Erythroblast (primary cell): ENCODE measurements at places on chromosomes 7 and 10.

DNA sequence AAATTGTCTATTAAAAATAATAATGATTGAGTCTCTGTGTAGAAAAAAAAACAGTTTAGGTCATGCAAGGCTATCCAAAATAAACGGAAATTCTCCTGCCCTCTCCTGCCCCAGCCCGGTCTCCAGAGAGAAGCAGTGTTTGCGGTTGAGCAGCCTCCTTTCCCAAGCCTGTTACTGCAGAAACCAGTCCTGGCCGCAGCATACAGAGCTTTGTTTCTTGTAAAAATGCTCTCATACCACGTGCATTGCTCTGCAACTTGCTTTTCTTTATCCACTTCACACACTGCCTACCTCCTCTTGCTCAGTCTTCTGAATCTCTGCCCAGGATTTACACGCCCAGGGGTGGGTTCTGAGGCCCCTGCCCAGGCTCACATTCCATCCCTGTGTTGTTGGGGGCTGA lies 34.4 kb upstream of the CUL1 start:
- DNase-seq, result no peak

DNA sequence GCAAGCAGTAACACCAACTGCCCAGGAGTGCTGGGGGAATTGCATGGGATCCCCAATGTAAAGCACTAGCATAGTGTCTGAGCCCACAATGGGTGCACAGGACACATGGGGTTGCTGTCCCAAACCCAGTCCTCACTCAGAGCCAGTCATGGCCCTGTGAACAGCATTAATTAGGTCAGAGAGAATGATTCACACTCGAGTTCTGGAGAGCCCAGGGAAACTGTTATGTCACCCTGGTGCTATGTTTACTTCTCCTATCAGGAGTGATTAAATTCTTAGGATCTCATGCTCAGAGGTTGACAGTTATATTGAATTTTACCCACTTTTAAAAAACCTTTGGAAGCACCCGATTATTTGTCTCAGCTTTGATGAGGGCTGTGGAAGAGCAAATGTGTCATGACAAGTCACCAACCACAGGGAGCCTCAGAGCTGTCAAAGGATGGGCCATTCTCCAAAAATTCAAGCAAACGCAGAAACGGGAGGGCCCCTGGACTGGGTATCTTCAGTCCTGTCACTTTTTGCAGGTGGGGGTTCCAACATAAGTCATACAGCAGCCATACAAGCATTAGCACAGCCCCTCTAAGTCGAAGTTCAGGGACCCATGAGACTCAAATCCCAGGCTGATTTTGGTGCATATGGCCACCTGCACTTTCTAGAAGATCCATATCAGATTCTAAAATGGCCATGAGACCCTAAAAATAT lies 1.3 kb upstream of the RASSF4 start:
- no peak for DNase-seq

DNA sequence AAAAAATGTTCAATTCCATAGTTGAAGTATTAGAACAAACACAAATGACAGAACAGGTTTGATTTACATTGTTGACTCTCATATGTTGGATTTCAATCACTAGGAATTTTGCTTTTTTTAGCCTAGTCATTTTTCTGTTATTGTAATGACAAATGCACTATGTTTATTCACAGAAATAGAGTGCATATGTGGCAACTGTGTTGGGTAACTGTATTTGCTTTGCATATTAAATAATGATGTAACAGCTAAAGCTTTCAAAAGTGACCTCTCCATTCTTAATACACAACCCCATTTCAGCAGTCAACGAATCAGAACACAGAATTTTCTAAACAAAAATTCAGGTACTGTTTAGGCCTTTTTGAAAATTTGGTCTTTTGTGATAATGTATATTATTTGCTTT lies 54.0 kb upstream of the SLC26A5 start:
- DNase-seq, result no peak

- DNase-seq, result peak; percentile 50
Measured at GRCh38 chr7:98879198-98879978, 1.1 kb downstream of the TRRAP start.

- DNase-seq, result no peak
Measured at GRCh38 chr10:5640036-5640435, 26.4 kb downstream of the ASB13 start.

GRCh38 chr7:99308461-99309074 lies 17.1 kb upstream of the ARPC1A start:
- DNase-seq, result no peak

DNA sequence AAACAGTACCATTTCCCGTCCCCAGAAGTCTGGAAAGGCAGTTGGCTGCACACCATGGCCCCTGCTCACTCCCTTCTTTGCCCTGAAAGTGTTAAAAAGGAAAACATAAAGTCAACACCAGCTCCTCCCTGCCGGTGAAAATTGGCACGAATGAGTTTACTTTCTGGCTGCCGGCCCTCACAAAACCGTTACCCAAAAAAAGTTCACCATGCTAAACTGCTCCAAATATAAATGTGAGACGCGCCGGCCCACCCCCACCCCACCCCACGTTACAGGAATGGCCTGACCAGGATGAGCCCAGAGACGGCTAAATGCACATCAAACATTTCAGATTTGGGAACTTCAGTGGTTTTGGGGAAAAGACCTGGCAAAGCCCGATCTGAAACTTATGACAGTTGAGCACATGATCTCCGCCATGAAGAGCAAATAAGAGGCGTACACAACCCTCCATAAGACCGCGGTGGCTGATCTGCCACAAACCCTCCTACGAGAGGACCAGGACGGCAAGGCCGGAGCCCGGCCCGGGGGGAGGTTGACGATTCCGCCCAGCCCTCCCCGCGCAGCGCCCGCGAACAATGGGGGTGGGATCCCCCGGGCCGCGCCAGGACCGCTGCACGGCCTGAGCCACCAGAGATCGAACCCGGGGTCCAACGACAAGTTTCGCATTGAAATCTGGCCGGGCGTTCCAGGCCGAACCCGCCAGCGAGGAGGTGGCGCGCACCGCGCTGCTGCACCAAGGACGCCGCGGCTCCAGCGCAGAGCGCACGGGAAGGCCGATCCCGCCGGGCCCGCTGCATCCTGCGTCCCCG lies 952 bp downstream of the DIP2C start:
- DNase-seq, result no peak

DNA sequence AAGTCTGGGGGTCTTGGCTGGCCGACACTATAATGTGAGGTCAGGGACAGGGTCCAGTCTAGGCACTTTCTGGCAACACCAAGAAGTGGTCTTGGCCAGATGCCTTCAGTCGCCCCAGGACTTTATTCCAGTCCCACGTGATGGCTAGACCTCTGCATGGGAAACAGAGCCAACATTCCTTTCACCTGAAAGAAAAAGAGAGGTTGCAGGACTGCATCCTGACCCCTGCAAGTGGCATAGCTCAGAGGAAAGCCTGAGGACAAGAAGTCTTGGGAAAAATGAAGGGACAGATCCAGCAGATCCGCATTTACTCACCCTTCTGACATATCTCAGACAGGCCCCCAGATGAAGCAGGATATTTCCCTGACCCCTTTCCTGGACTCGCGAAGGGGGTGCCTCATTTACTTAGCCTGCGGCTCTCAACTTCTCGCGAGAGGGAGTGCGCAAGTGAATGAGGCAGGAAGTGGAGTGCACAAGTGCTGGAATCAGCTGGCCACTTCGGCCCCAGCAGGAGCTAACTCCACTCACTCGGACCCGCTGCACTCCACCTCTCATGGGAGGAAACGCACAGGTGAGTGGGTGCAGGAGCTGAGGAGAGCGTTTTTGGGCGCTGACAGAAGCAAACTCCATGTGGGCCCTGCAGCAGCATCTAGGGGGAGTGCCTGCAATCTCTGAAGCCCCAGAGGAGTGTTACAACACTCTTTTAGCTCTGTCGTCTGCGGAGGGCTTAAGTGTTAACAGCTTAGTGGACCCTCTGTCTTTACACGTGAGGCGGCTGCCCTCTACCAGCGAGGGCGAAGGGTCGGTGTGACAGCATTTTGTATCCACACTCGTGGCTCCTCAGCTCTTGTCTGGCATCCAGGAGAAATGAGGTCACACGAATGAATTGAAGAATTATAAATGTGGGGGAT lies 916.2 kb upstream of the GHITM start:
- no peak for DNase-seq

- no peak for DNase-seq
Measured at GRCh38 chr7:138169441-138169851, 93.2 kb downstream of the AKR1D1 start.

GRCh38 chr10:24197263-24197662 lies 11.7 kb upstream of the KIAA1217 start:
- no peak for DNase-seq

GRCh38 chr7:1232623-1233332 lies at the start of gene UNCX:
UNCX (plus strand) TSS chr7:1232872; CDS start chr7:1233018, 146 bp downstream.
- DNase-seq, result no peak

GRCh38 chr10:21464134-21464533 lies 61.3 kb downstream of the SKIDA1 start:
- no peak for DNase-seq

DNA sequence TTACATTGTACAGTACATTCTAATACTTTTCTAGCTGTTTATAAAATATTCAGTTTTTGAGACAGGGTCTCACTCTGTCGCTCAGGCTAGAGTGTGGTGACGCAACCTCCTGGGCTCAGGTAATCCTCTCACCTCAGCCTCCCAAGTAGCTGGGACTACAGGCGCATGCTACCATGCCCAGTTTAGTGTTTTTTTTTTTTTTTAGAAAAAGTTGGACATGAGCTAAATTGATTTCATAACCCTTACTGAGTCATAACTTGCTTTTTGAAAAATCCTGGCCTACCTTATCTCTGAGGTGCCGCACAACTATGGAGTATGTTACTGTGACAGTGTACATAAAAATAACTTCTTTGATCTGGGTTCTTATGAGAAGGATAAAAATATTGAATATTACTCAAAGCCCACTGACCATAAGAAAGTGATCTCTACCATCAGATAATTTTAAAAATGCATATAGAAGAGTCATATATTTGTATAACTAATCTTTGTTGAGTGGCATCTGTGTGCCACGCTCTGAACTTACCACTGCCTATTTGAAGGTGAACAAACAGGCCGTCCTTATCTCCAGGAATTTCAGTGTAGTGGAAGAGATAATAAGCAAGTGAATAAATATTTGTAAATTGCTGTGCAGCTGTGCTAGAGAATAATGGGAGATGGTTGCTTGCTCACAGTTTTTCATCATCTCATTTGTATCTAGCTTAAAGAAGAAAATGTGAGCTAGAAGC lies 73.2 kb downstream of the PPP1R9A start:
- no peak for DNase-seq

GRCh38 chr10:35225204-35225603 lies 98.6 kb downstream of the CREM start:
- DNase-seq, result no peak

GRCh38 chr10:70564113-70564725 lies 38.3 kb downstream of the PRF1 start:
- DNase-seq, result no peak

GRCh38 chr10:4812046-4812445 lies 14.0 kb upstream of the AKR1E2 start:
- DNase-seq, result no peak

- DNase-seq, result peak; percentile 95
Measured at GRCh38 chr10:30437031-30437841, 3.3 kb downstream of the MAP3K8 start.

GRCh38 chr7:26898891-26899290 lies 34.5 kb upstream of the SKAP2 start:
- no peak for DNase-seq

DNA sequence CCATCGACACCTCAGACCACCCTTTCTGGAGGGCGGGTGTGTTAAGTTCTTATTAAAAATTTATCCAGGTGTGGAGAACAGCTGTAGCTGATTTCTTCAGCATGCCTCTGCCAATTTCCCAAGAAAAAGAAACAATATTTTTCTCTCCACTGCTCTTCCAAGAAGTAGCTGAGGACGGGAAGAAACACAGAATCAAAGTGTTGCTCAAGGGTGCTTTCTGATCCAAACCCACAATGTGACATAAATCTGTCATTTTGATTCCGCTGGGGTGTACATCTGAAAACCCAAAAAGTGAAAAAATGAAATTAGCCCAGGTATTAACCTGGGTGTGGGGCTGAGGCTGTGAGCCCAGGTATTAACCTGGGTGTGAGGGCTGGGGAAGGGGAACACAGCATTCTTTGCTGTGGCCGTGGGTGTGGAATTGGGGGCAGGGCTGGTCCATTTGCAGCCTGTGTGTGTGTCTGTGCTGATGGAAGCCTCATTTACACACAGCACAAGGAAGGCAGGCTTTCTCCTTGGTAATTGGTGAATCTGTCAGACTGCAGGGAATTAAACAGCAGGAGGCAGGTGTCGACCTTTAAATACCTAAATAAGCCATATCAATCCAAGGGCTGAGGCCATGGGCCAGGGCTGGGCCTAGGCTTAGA lies 48.4 kb upstream of the CCDC3 start:
- DNase-seq, result no peak

- DNase-seq, result no peak
Measured at GRCh38 chr7:34425194-34425593, 232.8 kb upstream of the NPSR1 start.

- no peak for DNase-seq
Measured at GRCh38 chr7:57305192-57305748, 144.7 kb upstream of the ZNF716 start.

- DNase-seq, result no peak
Measured at GRCh38 chr7:25966469-25966868, 185.5 kb upstream of the NFE2L3 start.

GRCh38 chr10:77249901-77250459 lies 387.6 kb downstream of the KCNMA1 start:
- DNase-seq, result no peak
